ENCODE measurements at places on chromosomes 13 and 19.

GRCh38 chr19:33279430-33280350 lies 22.6 kb downstream of the CEBPA start:
- DNase-seq, result no peak

GRCh38 chr13:42119875-42120274 lies 71.4 kb downstream of the DGKH start:
- no peak for DNase-seq

DNA sequence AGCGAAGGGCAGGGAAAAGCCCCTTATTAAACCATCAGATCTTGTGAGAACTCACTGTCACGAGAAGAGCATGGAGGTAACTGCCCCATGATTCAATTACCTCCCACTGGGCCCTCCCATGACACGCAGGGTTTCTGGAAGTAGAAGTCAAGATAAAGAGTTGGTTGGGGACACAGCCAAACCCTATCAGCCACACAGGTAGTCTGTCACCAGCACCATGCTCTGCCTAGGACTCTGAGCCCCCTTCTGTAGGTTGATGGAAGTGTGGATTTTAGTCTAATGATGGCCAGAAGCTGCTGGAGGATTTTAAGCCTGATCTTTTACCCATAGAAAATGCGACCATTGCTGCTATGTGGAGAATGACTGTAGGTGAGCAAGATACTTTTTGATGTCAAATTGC lies 60.8 kb downstream of the ARHGEF7 start:
- DNase-seq, result no peak

DNA sequence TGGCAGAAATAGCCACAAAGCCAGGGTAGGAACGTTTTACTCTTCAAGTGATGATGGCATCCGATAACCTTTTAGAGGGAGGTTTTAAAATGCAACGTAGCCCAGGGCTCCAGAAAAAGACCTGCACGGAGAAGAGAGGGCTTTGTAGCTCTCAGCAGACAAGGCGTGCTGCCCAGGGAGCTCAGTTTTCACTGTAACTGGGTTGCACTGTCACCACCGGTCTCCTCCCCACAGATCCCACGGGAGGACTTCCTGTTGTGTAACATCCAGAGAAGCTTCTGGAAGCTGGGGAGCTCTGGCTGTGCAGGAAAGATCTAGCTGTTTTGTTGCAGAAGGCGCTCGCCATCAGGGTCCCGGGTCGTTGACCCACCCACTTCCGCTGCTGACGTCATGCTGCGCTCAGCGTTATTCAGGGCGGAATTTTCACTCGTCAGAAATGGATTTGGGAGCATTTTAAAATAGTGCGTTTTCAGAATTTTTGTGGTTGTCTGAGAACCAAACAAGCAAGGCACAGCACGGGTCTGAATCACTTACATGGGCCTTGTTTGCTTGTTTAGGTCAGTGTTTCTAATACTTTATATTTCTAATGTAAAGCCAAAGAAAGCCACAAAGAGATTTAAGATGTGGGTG lies 50.8 kb downstream of the ATP11A start:
- DNase-seq, result no peak

DNA sequence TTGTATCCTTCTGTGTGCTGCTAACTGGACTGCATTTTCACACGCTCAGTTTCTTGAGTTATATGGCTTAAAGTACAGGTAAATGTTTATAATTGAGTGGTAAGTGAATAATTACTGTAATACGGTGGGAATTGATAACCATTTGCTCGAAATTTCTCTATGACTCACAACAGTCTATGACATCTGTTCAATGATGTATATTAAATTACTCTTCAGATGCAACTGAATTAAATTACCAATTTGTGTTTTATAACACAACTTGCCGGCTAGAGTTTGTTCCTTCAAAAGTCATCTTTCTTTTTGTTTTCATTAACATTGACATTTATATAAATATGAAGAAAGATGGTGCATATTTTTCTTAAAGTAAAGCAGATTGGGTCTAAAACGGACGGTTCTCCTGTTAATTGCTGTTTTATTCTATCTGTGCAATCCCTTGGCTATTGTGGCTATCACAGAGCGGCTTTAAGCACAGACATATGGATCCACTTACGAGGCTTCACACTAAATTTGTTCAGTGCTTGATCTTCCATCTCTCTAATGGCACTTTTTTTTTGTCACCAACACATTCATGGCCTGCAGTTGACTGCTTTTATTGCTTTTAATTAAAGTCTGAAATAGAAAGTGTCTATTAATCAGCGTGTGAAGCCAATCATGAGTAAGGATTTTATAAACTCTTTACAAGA lies 1291.6 kb upstream of the SLC10A2 start:
- no peak for DNase-seq

DNA sequence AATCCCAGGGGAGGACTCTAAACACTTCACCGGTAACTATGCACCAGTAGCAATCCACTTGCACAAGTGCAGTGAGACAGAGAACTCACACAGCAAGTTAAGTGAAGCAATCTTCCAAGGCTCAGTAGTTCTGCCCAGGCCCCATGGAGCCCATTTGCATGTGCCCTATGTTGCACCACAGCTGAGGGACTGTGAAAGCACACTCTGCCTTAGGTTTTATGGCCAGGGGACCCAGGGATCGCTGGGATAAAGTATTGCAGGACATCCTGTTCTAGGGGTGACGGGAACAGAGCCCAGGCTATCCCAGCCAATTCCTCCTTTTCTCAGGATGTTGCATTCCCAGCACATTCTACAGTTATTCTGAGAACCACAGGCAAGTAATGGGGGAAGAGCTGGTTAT lies 6.0 kb upstream of the AMER2 start:
- DNase-seq, result no peak

- no peak for DNase-seq
These were observed 644 bp upstream of the RAVER1 start for GRCh38 chr19:10333758-10334587.

DNA sequence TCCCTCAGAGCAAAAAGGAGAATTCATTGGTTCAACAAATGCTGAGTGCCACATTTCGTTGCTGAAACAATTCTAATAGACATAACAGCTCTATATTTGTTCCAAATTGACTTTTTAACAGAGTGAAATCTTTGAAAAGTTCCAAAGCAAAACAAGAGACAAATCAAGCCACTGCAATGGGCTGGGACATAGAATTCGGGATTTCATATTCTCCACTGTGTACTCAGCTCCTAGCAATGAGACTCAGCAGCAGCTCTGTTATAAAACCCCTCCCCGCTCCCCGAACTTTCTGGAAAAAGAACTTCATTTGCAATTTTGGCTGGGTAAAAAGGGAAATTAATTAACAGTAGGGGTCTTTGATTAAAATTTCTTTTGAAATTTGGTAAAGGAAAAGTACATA lies 11.3 kb downstream of the RFX2 start:
- DNase-seq, result no peak

GRCh38 chr19:14821937-14822336 lies 13.0 kb downstream of the OR7A5 start:
- DNase-seq, result no peak

GRCh38 chr19:51127755-51128154 lies 3.0 kb downstream of the SIGLEC9 start:
- no peak for DNase-seq

- DNase-seq, result peak; percentile 20
These were observed 10.4 kb downstream of the SBK2 start for GRCh38 chr19:55526216-55527196.

DNA sequence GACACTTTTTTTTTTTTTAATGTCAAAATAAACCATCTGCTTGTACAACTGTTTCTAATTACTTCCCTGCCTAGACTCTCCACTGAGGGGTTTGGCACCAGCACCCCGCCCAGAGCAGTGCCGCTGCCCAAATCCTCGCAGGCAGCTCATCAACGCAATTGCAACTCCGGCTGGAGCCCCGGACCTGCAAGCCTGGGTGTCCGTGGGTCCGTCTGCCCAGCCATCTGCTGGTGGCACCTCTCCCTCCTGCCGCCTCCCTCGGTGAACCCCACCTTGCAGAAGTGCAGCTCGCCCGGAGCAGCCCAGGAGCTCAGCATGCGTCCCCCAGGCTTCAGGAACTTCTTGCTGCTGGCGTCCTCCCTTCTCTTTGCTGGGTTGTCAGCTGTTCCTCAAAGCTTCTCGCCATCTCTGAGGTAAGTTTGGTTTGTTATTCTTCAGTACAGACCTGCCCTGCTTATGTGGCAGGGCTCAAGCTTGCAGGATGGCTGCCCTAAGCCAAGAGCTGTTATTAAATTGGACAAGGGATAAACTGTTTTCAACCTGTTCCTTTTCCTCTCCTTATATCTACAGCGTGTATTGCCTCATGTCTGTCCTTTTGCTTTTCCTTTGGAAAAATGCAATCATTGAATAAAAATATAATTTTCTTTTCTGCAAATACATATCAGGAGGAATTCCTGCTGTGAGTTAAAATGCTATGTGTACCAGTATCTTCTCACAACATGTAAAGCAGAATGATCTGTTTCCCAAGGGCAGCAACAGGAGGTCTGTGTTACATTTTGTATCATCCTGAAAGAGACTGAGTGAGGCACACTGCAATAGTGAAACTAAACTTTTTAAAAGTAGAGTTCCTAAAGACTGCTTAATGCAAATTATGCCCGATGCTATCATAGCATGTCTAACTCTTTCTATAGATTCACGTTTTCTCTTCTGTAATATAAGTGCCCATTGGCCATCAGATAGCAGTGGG lies at the start of gene ITGBL1:
ITGBL1 (plus strand) TSS at position 157 of the 967 bp plus-strand sequence; CDS start at position 316, 159 bp downstream.
- DNase-seq, result peak; percentile 27

DNA sequence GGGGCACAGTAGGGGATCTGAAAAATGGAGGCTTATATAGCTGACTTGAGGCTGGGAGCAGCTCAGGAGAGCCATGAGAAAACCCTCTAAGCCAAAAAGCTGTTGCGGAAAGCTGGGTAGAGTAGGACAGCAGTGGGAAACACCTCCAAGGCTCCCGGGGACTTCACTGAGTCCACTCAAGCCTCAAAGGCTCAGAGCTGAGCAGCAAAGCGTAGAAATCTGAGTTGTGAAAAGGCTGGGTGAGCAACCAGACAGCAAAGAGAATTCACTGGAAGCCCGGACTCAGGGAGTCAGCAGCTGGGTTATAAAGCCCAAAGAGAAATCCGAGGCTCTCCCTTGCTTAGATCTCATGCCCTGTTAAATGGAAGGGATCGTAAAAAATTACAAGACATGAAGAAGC lies 905.0 kb downstream of the EFNB2 start:
- DNase-seq, result no peak

GRCh38 chr13:30934803-30935202 lies 2.3 kb downstream of the TEX26 start:
- DNase-seq, result no peak

DNA sequence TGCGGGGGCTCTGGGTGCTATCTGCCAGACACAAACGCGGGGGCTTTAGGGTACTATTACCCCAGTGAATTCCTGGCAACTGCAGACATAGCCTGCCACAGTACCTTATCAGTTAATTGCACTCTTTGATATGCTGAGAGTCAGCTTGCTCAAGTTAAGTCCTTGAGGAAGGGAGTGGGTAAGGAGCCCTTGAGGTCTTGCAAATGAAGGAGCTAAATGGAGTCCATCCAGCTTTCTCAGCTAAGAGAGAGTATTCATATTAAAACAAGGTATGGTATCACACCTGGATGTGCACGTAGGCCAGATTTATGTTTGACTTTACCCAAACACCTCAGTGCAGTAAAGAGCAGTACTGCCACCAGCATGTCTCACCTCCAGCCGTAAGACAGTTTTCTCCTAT lies 11.5 kb upstream of the ZNF606 start:
- DNase-seq, result no peak

GRCh38 chr19:54606230-54606629 lies 12.8 kb downstream of the LILRA1 start:
- no peak for DNase-seq

GRCh38 chr13:43783820-43784219 lies 3.0 kb downstream of the ENOX1 start:
- DNase-seq, result peak; percentile 44

- DNase-seq, result no peak
These were observed 229 bp downstream of the BORCS8 start for GRCh38 chr19:19191768-19192077.

DNA sequence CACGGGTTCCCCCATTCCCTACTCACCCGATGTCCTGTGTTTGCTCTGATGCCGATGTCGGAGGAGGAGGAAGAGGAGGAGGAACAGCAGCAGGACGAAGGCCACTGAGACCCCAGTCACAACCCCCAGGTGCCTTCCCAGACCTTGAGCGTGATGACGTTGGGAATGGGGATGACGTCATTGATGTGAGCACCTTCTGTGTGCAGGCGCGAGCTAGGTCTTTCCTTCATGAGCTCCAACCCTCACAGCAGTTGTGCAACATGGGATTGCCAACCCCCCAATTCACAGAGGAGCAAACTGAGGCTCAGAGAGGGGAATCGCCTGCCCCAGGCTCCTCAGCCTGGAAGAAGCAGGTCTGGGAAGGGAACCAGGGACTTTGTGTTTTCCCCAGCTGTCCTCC lies 4.2 kb downstream of the LILRB5 start:
- DNase-seq, result no peak

GRCh38 chr19:23823952-23824389 lies 65.3 kb upstream of the ZNF681 start:
- DNase-seq, result no peak

DNA sequence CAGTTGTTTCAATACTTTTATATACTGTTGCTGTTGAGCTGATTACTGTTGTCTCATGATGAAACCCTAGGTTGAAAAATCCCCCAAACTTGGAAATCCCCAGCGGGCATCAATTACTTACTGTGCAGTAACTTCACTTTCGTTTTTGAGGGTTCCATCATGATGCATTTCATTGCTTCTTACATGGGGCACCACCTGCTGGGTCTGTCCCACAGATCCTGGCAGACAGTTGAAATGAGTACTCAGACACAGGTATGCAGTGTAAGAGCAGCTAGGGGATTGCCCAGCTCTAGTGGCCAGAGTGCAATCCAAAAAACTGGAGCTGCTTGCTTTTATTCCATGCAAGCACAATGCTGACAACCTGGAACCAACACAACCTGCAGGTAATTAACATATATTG lies 132.5 kb upstream of the ZNF91 start:
- DNase-seq, result no peak

DNA sequence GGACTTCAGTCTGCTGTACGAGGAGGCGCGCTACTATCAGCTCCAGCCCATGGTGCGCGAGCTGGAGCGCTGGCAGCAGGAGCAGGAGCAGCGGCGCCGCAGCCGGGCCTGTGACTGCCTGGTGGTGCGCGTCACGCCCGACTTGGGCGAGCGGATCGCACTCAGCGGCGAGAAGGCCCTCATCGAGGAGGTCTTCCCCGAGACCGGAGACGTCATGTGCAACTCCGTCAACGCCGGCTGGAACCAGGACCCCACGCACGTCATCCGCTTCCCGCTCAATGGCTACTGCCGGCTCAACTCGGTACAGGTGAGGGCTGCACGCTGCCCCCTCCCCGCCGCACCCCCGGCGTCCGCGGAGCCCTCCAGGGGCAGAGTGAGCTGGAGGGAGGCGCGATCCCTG lies 14.6 kb downstream of the KCTD15 start:
- DNase-seq, result no peak

GRCh38 chr13:110944121-110944967 lies 29.5 kb upstream of the ANKRD10 start:
- DNase-seq, result no peak

- no peak for DNase-seq
These were observed 19.1 kb downstream of the WDR88 start for GRCh38 chr19:33150852-33151518.

DNA sequence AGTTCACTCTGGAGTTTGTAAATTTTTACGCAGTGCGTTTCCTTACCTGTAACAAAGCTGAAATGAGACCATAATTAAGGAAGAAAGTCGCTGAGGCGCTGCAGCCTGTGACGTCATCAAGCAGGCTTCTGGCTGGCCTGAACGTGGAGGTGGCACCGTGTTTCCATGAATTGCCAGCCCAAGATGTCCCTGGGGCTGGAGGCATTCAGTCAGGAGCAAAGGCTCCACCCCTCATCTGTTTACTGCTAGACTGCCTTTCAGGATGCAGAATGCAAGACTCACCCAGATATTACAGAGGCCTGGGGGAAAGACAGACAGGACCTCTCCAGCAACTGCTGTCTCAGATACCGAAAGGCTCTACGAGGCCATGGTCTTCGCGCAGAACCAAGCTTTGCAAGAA lies 424.6 kb downstream of the TSHZ3 start:
- DNase-seq, result no peak
